ENCODE measurements at places on chromosomes 5 and 9.
A peak's percentile ranks its signal among the peaks of the same experiment; 100 is the strongest.

- DNase-seq = no peak
These were observed 25.5 kb downstream of the ESM1 start for GRCh38 chr5:54959673-54960418.

DNA sequence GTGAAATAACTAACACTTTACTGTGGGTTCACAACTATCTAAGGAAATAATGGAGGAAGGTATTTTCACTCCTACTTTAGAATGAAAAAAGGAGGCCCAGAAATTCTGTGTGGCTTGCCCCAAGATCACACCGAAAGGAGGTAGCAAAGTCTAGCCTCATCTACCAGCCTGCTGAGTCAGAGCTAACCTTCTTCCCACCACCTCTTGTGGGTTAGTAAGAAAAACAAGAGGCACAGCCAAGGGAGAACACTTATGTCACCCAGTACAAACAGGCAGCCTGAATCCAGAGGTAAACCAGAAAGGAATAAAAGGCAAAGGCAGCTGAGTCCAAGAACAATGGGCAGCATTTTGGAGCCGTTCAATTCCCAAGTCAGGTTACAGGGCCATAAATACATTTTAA, 91.9 kb upstream of the RASEF start:
- DNase-seq = no peak

DNA sequence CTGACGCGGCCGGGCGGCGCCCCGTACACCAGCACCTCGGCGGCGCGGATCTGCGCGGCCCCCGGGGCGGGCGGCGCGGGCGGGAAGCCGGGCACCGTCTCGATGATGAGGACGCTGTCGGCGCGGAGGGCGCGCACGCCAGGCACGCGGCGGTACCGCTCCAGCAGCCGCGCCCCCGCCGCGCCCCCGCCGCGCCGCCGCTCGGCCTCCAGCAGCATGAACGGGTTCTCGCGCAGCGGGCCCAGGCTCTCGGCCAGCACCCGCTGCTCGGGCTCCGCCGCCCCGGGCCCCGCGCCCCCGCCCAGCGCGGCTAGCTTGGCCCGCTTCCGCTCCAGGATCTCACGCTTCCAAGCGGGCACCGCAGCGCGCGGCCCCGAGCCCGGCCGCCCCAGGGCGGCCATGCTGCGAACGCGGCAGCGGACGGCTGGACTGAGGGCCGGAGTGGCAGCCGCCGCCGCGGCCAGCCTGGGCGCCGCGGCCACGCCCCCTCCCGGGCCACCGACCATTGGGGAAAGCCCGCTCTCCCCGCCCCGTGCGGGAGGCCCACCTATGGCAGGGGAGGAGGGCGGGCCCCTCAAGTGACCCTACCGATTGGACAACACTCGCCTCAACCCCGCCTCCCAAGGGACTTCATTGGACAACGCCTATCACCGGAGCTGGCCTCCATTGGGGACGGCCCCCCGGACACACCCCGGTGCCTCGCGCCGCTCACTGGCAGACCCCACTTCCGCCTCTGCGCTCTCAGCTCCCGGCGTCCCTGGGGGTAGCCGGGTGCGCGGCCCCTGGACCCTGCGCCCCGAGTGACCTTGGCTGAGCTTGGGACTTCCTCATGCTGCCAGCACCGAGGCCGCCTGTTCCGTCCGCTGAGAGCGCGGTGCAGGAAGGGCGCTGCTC, at the start of gene TPRN:
Gene TPRN (minus strand): TSS at position 431 of the 894 bp plus-strand sequence. CDS start 30 bp downstream, at position 401.
- DNase-seq = peak; percentile 97

DNA sequence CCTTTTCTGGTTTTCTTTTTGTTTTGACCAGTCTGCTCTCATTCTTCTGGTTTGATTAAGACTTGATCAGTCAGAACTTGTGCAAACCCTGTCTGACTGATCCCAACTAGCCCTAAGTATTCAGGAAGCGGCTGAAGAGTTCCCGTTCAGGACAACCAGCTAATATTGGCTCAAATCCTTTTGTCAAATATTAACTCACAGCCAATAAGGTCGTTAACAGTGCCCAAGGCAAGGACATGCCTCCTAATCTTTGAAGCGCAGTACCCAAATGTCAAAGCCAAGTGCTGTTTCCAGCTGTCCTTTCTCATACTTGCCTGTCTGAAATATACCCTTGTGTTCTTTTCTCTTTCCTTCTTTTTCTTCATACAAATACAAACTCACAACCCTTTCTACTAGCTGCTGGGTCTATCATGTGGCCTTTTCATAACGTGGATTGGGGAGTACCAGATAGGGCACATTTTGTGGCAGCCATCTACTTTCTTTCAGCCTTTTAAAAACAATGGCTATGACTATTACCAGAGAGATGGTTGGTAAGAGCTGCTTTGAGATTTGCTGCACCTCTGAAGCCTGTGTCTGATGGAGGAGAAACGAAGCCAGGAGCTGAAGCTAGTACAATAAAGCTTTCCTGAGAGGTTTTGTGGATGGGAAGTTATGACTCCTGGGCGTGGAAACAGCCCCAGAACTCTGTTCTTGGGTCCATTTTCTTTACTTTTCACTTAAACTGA, 266.4 kb upstream of the ZNF608 start:
- no peak for DNase-seq

DNA sequence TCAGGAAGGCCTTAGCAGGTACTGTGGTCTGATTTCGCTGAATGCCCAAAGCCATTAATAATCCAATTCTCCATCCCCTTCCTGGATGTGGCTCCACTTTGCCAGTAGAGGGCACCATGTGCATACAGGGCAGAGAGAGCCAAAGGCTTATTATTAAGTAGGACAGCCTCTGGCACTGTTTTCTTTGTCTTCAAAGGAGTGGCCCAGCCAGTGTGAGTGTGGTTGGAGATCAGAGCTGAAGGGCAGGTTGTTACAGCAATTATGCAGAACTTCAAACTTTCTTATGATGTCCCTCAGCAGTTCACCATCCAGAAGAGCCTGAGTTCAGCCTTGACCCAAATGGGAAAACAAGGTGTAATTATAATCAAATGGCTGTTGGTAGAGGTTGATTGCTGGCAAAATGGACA, 38.6 kb upstream of the CEMIP2 start:
- DNase-seq = peak; percentile 35

- no peak for DNase-seq
These were observed 32.5 kb downstream of the TENT4A start for GRCh38 chr5:6745706-6746222.

DNA sequence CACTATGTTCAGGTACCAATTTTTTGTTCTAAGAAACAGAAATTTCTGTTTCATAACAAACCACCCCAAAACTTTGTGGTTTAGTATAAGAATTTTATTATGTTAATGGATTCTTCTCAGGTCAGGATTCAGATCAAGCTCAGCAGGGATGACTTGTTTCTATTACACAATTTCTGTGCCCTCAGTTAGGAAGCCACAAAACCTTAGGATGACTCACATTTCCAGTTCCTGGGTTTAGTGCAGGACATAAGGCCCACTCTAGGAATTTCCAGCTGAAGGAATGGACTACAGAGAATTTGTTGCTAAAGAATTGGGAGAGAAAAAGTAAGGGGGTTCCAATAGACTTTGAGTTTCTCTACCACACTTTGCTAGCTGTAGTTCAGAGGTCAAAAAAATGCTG, 629.3 kb downstream of the ANXA1 start:
- no peak for DNase-seq

GRCh38 chr5:130496215-130496614, 592.0 kb downstream of the CHSY3 start:
- DNase-seq = no peak

- no peak for DNase-seq
These were observed 212.6 kb downstream of the MCTP1 start for GRCh38 chr5:95072281-95072680.

DNA sequence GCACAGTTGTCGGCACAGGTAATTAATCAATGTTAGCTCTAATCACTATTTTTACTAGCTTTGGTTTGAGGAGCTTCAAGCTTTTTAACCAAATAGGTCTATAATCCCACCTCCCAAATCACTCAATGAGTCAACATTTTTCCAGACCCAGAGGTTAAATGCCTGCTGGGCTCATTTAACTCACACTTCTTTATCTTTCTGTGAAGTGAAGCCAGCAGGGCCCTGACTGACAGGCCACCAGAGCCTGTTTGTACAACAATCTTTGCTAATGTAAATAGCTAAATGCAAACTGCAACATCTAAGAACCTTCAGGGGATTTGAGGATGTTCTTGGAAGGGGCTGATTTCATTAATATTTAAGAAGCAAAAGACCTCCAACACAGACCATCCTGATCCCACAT, 98.4 kb upstream of the NREP start:
- no peak for DNase-seq

DNA sequence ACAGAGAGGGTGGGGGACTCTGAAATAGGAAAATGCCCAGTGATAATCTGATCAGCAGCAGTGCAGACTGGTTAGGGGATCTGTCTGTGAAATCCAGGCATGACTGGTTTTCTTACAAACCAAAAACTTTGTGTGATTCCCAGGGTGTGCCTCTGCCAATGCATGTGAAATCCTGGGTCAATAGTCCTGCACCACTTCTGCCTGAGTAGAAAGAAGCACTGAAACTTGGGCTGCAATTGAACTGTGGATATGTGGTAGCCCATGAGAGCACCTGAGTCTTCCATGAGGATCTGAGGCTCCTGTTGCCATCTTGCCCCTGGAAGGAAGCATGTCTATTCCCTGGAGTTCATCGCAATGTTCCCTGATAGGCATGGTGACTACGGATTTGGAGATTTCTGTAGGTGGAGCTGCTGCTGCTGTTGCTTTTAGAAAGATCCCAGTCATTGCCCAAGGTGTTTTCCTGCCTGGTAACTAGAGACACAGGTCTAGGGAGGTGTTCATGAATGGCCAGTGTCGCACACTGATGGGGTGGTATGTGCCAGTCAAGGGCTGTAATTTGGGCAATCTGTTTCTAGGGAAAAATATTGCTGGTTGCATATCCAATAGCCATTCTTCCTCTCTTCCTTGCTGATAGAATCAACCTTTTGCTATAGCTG, 146.7 kb downstream of the CARTPT start:
- DNase-seq = no peak

GRCh38 chr5:39459071-39459470, 34.3 kb upstream of the DAB2 start:
- DNase-seq = no peak

DNA sequence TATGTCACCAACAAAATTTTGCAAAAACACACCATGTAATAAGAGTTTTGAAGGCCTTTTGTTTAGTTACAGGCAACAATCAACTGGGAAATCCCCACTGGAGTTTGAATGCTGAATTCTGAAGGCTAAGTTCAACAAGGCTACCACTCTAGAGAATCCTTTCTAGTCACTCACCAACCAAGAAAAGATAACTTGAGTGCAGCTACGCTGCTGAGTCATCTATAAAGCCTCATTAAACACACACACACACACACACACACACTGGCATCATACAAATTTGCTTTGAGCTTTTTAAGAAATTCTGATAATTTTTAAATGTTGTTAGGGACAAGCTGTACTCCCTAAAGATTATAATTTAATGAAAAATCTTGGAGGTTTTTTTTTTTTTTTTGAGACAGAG, 219.6 kb downstream of the DENND1A start:
- no peak for DNase-seq

DNA sequence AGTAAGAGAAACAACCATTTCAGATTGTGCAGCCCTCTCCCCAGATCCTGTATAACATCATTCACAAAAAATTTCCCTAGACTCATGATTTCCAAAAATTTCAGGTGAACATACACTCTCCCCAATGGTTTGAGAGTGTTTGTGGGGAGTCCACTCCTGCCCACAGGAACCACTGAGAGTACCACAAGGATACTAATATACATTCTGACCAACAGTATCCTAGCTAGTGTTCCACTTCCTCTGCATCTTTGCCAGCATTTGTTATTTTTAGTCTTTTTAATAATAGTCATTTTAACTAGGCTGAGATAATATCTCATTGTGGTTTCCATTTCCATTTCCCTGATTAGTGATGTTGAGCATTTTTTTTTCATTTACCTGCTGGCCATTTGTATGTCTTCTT, 155.4 kb downstream of the DTWD2 start:
- DNase-seq = no peak

- no peak for DNase-seq
These were observed 177.3 kb upstream of the ADAMTSL1 start for GRCh38 chr9:18296702-18297055.

DNA sequence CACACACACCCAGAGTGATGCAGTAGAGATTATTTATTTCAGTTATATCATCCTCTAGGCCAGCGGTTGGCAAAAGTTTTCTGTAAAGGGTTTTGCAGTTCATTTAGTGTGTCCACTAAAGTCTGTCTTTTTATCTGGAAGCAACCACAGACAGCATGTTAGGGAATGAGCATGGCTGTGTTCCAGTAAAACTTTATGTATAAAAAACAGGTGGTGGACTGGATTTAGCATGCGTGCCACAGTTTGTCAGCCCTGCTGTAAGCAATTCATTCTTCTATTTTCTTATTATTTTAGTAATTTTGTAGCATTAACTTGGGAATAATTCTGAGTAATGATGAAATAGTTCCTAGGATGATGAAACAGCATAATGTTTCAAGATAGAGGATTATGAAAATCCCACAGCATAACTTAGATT, 51.7 kb downstream of the CCNH start:
- no peak for DNase-seq

GRCh38 chr9:97740848-97741821, 44.0 kb upstream of the XPA start:
- DNase-seq = no peak

GRCh38 chr9:98187926-98188325, 4.5 kb downstream of the CORO2A start:
- DNase-seq = no peak

DNA sequence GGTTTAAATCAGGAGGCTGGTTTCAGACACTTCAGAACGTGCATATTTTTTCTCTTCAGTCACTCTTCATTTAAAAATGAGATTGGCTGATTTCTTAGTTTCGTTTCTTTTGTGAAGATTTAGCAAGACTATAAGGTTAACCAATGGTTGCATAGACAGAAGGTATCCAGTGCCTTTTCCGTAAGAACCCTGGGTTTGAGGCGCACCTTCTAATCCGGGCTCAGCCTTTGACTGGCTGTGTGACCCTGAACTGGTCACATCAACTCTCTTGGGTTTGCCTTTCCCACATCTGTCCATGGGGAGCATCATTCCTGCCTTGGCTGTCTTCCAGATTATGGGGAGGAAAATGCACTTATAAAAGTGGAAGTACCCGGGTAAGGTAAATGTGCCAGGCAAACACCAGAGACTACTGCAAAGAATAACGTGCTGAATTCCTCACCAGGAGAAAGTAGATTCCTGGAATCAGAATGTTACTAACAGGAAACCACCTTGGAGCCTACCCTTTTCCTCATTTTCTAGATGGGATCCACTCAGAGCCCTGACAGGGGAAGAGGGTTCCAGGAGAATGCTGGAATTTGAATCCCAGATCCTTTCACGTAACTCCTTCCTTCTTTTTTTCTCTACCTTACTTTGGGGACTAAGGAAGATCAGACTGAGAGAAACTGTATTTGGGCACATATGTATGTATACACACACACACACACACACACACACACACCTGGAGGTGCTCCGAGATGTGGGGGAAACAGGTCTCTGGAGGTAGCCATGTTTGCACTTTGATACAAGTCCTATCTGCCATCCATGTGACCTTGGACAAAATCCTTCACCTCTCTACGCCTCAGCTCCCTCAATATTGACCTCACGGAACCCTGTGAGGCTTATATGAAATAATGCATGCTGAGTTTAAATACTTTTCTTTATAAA, 6.8 kb downstream of the HAND1 start:
- DNase-seq = no peak

GRCh38 chr5:171309276-171310211, 496 bp downstream of the TLX3 start:
- no peak for DNase-seq

- no peak for DNase-seq
These were observed 15.2 kb upstream of the PHYKPL start for GRCh38 chr5:178247481-178248456.

- no peak for DNase-seq
These were observed 190.7 kb upstream of the SLC27A6 start for GRCh38 chr5:128774605-128775004.

- DNase-seq = no peak
These were observed 78.0 kb upstream of the FCN1 start for GRCh38 chr9:134995792-134996120.

Data from T-helper 17 cell (primary cell).